ENCODE measurements at places on chromosomes 11 and 22.

DNA sequence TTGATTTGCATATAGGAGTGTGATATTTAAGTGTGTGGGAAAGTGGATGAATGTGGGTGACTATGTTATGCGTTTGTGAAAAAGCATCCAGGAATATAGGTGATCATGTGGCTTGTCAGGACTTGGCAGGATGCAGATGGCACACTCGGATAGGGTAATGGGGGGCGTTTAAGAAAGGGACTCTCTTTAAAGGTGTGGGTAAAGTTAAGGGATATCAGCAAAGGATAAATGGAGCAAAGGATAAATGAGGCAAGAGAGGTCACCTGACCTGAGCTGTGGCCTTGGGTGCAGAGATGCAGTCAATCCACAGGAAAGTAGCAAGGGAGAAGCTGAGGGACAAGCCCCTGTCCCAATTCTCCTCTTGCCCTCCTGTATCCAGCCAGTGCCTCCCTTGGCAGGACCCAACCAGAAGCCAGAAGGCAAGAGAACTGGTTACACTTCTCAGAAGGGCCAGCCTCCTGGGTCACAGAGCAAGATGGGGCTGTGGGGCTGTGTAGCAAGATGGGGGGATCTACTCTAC lies 47.5 kb upstream of the GRAMD1B start:
- no peak for DNase-seq

- DNase-seq = no peak
These were observed 61.8 kb upstream of the PRODH start for GRCh38 chr22:18997925-18998315.

DNA sequence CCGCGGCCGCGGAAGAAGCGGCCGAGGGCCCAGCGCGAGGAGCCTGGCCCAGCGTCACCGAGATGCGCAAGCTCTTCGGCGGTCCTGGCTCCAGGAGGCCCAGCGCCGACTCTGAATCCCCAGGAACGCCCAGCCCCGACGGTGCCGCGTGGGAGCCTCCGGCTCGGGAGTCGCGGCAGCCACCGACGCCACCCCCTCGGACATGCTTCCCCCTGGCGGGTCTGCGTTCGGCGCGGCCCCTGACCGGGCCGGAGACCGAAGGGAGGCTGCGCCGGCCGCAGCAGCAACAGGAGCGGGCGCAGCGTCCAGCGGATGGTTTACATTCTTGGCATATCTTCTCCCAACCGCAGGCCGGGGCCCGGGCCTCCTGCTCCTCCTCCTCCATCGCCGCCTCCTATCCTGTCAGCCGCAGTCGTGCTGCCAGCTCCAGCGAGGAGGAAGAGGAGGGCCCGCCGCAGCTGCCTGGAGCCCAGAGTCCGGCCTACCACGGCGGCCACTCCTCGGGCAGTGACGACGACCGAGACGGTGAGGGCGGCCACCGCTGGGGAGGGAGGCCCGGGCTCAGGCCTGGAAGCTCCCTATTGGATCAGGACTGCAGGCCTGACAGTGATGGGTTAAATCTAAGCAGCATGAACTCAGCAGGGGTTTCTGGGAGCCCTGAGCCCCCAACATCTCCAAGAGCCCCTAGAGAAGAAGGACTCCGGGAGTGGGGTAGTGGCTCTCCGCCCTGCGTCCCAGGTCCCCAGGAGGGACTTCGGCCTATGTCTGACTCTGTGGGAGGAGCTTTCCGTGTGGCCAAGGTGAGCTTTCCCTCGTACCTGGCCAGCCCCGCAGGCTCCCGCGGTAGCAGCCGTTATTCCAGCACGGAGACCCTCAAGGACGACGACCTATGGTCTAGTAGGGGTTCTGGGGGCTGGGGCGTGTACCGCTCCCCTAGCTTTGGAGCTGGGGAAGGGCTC lies 1.2 kb downstream of the ARHGEF17 start:
- no peak for DNase-seq

- DNase-seq = no peak
These were observed 4.4 kb downstream of the TMEM258 start for GRCh38 chr11:61787928-61788491.

GRCh38 chr11:58592760-58593472 lies 14.1 kb downstream of the ZFP91 start:
- peak; percentile 24 for DNase-seq
